CD8-positive, alpha-beta memory T cell (primary cell): ENCODE measurements at places on chromosomes 4 and X. TPM values are rescaled to one million over a fixed set of nuclear protein-coding genes. Genes with fewer than 3 reads are reported as not detected.

Gene UGT8
- 0.46 TPM for total RNA-seq

Gene FAM9B
- not detected for total RNA-seq

Gene STOX2
- not detected for total RNA-seq

Gene TBC1D9
- total RNA-seq = 0.46 TPM

Gene CC2D2A
- total RNA-seq = not detected

Gene MGST2
- total RNA-seq = 2.6 TPM

Gene CXCL11
- total RNA-seq = not detected

Gene GCNA
- 4.2 TPM for total RNA-seq

Gene SCD5
- 6.3 TPM for total RNA-seq

Gene GRPR
- 0.22 TPM for total RNA-seq

Gene MAOB
- total RNA-seq = not detected

DNA sequence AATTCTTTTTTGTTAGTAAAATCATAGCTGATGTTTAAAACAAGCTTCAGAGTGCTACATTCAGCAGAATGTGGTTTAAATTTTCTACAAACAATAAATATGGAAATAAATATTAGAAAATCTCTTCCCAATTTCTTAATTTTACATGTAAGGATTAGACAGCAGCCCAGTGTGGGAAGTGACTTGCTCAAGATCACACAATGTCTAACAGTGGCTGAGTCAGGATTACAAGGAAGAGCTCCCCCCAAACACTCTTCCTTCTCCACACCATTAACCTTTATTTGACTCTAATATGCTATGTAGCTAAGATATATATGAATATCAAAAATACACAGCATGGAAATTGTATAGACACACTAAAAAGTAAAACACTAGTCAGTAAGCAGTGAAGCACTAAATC, 59.5 kb downstream of the SLC10A7 start:
- H3K36me3 ChIP-seq = no peaks in the 10 kb centered on the region
- DNase-seq = no peak
- no peak overlapping the region for H3K27ac ChIP-seq
- H3K4me1 ChIP-seq = peaks cover 10% of the 10 kb centered on the region

- no peaks in the 10 kb centered on the region for H3K27me3 ChIP-seq
- peaks cover 10% of the 10 kb centered on the region for H3K4me1 ChIP-seq
- H3K36me3 ChIP-seq = no peaks in the 10 kb centered on the region
- DNase-seq = no peak
These were observed 91.1 kb downstream of the MSN start for GRCh38 chrX:65758505-65758904.

DNA sequence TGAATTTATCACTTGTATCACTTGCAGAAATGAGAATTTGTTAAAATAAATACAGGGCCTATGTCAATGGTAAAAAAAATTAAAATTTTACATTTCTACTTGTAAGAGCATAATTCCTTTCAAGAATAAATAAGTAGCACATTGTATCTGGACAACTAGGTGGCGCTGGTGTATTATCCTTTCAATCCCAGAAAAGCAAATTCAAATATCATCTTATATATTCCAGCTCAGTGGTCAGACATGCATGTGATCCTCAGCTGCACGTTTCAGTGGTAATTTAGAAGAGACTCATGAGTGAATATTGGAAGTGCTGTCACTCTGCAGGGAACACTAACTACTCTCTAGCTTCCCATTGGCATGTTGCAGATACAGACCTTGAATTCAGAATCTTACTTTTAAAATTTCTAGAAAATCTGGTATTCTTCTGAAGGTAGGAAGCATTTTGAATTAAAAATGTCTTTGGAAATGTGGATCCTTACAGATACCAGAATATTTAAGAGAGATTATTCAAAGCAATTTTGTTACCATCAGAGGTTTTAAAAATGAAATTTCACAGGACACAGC, 1414.7 kb upstream of the TENM3 start:
- no peak overlapping the region for H3K27ac ChIP-seq
- no peaks in the 10 kb centered on the region for H3K27me3 ChIP-seq
- H3K4me1 ChIP-seq = no peaks in the 10 kb centered on the region
- no peak for DNase-seq

DNA sequence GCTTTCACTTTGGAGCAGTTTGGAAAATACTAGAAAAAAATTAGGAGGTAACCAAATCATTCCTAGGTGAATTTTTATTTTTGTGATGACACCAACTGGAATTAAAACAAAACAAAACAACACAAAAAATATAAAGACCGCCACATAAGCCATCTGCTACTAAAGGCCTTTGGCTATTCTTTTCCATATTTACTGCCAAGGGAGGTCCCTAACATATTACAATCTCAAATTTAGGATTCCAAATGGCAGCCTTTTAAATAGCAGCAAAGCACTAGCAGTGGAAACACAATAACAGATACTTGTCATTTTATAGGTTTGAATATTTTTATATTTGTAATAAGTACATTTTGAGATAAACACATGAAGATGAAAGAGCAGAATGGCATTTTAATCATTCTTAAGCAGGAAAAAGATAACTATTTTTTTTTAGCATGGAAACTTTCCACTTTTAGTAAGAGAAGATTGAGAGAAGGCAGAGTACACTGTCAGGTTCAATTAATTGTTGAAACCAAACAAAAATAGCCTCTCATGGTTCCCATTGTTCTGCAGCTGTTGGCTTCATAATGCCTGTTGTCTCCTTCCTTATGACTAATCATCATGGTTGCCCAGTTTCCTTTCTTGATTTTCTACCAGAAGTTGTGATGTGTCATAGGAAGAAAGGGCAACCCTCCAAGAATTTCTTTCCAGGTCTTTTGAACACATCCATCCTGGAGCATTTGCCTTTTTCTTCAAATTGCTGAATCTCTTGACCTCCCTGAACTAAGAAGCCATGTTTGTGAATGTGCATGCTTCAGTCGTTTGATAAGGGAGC, 219.0 kb upstream of the EMCN start:
- no peaks in the 10 kb centered on the region for H3K27me3 ChIP-seq
- H3K36me3 ChIP-seq = no peaks in the 10 kb centered on the region
- H3K4me3 ChIP-seq = no peak overlapping the region
- no peak for DNase-seq

- no peaks in the 10 kb centered on the region for H3K4me1 ChIP-seq
- no peaks in the 10 kb centered on the region for H3K27me3 ChIP-seq
These were observed 82.9 kb upstream of the TAB3 start for GRCh38 chrX:30971774-30972603.

DNA sequence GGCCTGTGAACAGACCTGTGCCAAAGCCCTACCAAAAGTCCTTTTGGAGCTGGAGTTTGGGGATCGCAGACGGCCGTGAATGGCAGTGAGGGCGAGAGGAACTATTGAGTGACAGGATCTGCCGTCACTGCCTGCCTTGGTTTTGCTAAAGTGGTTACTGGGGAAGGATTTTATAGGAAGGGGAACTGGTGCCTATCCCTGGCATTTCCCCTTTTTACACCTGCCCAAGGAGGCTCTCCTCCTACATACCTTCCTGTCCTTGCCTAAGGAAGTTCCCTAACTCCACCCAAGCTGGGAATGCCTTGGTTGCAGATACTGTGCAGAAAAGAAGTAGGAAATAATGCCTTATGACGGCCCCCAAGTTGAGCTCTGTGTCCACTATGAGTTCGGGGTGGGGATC, 14.5 kb downstream of the LONRF3 start:
- H3K27me3 ChIP-seq = no peaks in the 10 kb centered on the region
- DNase-seq = no peak
- no peaks in the 10 kb centered on the region for H3K36me3 ChIP-seq
- H3K4me3 ChIP-seq = no peak overlapping the region

GRCh38 chr4:88522702-88523324, 763 bp downstream of the PYURF start:
- no peak for DNase-seq
- H3K27ac ChIP-seq = peak overlapping the region; percentile 77
- H3K36me3 ChIP-seq = peaks cover 6% of the 10 kb centered on the region
- peak overlapping the region; percentile 73 for H3K4me3 ChIP-seq
- peaks cover 23% of the 10 kb centered on the region for H3K4me1 ChIP-seq

DNA sequence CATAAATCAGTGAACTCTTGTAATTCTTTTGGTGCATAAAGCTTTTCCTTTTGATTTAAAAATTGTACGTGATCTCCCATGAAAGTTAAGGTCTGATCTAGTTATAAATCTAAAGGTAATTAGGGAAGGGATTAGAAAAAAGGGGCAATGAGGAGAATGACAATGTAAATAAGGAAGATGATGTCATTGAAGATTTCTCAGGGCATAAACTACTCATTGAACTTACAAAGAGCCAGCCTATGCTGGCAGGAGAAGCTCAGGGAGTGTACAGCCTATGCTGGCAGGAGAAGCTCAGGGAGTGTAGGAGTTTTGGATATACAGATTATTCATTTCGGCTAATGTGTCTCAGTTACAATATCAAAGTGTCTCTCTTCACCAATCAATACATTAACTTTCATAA, 1533.5 kb upstream of the ADGRL3 start:
- no peaks in the 10 kb centered on the region for H3K27me3 ChIP-seq
- H3K4me1 ChIP-seq = no peaks in the 10 kb centered on the region
- no peaks in the 10 kb centered on the region for H3K36me3 ChIP-seq
- DNase-seq = no peak
- H3K27ac ChIP-seq = no peak overlapping the region

DNA sequence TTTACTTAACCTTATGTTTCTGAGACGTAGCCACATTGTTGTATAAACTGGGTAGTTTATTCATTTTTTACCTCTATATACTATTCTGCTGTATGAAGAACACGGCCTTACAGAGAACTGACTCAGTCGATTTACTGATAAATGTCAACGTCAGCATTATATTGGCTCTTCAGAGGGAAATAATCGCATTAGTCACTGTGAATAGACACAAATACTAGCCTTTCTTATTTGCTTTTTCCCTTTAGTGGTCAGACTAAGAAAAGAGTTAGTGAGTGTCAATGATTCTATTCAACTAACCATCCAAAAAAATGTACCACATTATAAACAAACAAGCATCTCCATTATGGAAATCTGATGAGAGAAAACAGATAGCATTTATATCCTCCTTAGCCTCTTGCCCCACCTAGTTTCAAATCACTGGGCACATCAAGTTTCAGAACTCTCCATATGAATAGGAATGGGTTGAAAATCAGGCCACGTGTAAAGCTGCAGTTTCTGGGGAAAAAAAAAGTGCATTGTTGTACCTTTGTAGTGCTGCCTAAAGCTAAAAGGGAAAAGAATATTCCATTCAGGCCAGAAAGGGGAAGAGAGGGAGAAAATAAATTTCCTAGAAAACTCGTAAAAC, 146.7 kb upstream of the VCX3A start:
- H3K4me3 ChIP-seq = no peak overlapping the region
- no peaks in the 10 kb centered on the region for H3K36me3 ChIP-seq
- H3K4me1 ChIP-seq = no peaks in the 10 kb centered on the region
- no peak for DNase-seq
- H3K27ac ChIP-seq = no peak overlapping the region
- H3K27me3 ChIP-seq = no peaks in the 10 kb centered on the region

GRCh38 chrX:104435249-104435648, 130.8 kb upstream of the IL1RAPL2 start:
- no peaks in the 10 kb centered on the region for H3K36me3 ChIP-seq
- no peak for DNase-seq

DNA sequence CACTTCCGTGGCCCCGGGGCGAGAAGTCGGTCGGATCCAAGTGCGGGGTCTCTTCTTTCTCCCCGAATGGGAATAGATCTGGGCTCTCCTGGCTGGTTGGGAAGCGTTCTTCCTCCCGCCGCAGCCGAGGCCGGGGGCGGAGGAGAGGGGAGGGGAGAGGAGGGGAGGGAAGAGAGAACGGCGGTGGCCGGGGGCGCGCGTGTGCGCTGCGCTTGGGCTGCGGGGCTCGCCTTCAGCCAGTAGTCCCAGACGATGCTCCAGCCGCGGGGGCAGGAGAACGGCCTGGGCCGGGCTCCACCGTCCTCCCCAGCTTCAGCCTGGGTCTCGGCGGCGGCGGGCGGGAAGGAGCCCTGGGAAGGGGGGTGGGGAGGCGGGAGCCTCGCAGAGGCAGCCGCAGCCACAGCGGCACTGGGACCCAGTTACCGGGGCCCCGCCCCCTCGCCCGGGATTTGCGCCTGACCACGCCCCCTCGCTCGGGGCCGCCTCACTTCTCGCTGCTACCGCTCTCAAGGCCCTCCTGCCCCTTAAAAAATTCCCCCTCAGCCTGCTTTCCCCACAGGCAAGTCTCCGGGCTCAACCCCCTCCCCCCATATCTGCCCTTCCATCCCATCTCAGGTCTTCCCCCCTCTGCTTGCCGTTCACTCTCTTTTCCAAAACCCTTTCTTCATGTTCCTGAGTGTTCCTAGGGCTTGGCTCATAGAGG, at the start of gene FGD1:
TSS of gene FGD1 (minus strand) at position 421 of the 703 bp plus-strand sequence. CDS start 802 bp downstream, outside the sequence.
- H3K27me3 ChIP-seq = no peaks in the 10 kb centered on the region
- no peaks in the 10 kb centered on the region for H3K36me3 ChIP-seq
- no peak within 1 kb of the TSS for H3K4me3 ChIP-seq
- no peak within 1 kb of the TSS for H3K27ac ChIP-seq

DNA sequence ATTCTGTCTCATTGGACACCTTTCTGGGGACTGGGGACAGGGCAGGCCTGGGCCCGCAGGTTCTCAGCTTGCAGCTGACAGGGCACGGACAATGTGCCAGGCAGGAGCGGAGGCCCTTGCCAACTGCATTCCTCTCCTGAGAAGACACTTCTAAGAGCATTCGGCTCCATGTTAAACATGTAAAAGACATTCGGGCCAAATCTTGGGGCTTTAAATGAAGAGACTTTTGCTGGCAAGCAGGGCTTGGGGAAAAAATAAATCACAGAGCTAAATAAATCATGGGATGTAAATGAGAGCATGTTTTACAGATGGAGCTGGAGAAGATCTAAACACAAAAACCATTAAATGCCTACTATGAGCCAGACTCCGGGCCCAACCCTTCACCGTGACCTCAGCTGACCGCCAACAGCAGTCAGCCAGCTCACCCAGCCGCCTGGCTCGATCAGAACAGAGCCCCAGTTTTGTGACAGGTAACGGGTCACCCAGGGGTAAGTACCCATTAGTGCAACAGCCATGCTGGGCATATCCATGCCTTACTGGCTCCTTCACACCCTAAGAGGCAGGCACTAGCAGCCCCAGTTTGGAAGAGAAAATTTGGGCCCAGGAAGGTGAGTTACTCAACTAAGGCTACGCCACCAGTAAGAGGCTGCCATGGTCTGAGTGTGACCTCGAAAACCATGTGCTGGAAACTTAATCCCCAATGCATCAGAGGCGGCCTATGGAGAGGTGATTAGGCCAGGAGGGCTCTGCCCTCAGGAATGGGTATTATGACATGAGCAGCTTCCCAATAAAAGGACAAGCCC, 14.7 kb downstream of the WDR1 start:
- peaks cover 99% of the 10 kb centered on the region for H3K4me1 ChIP-seq
- H3K27ac ChIP-seq = no peak overlapping the region
- no peaks in the 10 kb centered on the region for H3K27me3 ChIP-seq
- no peak overlapping the region for H3K4me3 ChIP-seq
- DNase-seq = no peak

DNA sequence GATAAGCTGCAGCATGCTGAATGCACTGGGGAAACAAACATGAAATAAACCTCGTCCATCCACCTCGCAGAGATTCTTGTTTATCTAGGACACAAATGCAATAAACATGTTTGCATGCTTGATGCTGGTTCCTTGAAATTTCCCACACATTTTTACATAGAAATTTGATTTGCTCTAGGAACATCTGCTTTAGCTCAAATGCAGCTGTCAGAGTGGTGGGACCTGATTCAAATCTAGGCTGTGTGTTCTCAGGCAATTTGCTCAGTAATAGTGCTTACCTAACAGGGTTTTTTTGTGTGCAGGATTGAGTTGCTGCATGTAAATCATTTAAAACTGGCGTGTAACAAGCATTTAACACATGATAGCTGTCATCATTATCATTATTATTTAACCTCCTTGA, 293.1 kb downstream of the QDPR start:
- DNase-seq = no peak
- no peaks in the 10 kb centered on the region for H3K4me1 ChIP-seq
- no peak overlapping the region for H3K27ac ChIP-seq
- H3K4me3 ChIP-seq = no peak overlapping the region
- no peaks in the 10 kb centered on the region for H3K27me3 ChIP-seq
- no peaks in the 10 kb centered on the region for H3K36me3 ChIP-seq
